ENCODE measurements at places on chromosomes 3 and 15. TPM values are rescaled to one million over a fixed set of nuclear protein-coding genes. Genes with fewer than 3 reads are reported as not detected.

GRCh38 chr15:79608066-79608864 lies 176.1 kb downstream of the MINAR1 start:
- DNase-seq = no peak

DNA sequence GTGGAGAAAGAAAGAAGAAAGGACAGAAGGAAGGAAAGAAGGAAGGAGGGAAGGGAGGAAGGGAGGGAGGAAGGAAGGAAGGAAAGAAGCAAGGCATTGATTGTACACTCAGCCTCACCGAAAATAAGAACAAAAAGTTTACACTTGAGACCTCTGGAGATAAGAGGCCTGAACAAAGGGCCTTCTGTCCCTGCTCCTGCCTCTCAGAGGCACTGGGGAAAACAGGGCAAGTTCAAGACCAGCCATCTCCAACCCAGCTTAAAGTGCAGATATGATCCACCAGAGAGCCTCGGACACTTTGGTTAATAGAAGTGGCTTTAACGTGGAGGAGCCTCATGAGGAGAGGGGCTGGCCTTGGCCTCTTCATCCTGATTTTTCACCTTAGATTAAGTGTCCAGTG lies 582.9 kb upstream of the PPP2R3A start:
- no peak for DNase-seq

DNA sequence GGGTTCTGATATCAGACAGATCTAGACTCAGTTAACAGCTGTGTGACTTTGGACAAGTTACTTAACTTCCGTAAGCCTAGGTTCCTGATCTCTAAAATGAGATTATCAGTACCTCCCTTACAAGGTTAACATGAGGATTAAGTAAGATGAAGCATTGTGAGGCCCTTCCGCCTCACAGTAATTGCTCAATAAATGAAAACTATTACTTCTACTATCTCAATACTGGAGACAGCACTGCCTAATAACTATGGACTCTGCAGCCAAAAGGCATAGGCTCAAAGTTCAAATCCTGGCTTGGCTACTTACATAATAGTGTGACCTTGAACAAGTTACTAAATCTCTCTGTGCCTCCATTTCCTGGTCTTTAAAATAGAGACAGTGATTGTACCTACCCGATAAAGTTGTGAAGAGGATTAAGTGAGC lies 82.0 kb upstream of the ATP11B start:
- DNase-seq = no peak

GRCh38 chr3:50167069-50167840 lies 12.1 kb downstream of the SEMA3F start:
- DNase-seq = no peak

GRCh38 chr3:130948929-130949328 lies 55.0 kb downstream of the ATP2C1 start:
- no peak for DNase-seq

GRCh38 chr15:72117486-72118016 lies 399 bp downstream of the MYO9A start:
- peak; percentile 97 for DNase-seq

- DNase-seq = no peak
Measured at GRCh38 chr3:33940736-33941135, 142.3 kb downstream of the PDCD6IP start.

GRCh38 chr15:85006201-85006600 lies 24.5 kb downstream of the PDE8A start:
- no peak for DNase-seq

GRCh38 chr3:5634411-5634810 lies 446.9 kb downstream of the EDEM1 start:
- no peak for DNase-seq

GRCh38 chr3:140092848-140093536 lies 158.0 kb downstream of the CLSTN2 start:
- peak; percentile 22 for DNase-seq

DNA sequence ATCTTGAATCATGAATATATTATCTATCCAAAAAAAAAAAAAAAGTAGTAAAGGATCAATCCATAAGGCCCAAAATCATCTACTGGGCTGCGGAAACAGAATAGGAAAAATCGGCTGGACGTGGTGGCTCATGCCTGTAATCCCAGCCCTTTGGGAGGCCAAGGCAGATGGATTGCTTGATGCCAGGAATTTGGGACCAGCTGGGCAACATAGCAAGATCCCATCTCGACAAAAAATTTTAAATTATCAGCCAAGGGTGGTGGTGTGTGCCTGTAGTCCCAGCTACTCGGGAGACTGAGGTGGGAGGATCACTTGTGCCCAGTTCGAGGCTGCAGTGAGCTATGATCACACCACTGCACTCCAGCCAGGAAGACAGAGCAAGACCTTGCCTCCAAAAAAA lies 6.1 kb upstream of the DVL3 start:
- DNase-seq = no peak

DNA sequence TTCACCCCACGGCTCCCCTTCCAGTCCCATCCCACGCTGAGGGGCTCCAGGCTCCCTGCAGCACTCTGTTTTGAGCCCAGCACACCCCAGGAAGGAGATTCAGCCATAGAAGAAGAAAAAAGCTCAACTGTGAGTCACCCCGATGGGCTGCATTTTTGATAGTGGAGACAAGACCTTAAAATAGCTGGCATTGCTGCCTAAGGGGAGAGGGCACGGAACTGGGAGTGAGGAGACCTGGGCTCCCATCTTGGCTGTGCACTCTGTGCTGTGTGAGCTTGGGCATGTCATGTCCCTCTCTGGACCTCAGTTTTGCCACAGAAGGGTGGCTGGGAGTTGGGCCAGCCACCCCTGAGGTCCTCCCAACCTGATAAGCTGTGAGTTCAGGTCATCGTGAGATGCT lies 57.2 kb upstream of the SMAD6 start:
- DNase-seq = no peak

DNA sequence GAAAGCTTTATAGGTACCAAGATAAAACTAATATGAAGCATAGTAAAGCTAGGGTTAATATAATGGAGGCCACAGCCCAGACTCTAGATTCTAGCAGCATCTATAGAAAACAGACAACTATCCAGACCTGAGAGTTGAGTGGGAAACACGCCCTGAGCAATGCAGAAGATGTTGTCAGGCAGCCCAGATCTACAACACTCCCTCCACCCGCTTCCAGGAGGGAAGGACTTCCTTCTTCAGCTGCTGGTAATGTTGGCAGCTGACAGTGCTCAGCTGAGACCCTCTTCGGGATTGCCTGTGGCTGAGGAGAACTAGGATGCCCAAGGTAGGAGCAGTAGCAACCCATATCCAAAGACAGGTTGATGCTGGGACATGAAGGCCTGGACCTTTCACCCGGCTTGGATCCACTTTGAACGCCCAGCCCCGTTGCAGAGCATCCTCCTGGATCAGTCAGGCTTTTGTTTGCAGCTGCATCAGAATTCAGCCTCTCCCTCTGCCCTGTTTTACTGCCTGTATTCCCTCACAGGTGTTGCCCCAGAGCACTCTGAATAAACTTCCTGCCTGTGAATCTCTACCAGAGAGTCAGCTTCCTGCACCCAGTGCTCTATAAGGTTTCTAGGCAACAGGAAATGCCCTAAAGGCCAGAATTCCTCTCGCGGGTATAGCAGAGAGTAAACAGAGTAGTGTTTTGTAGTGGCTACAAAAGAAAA lies 174.7 kb upstream of the IL12A start:
- DNase-seq = no peak

DNA sequence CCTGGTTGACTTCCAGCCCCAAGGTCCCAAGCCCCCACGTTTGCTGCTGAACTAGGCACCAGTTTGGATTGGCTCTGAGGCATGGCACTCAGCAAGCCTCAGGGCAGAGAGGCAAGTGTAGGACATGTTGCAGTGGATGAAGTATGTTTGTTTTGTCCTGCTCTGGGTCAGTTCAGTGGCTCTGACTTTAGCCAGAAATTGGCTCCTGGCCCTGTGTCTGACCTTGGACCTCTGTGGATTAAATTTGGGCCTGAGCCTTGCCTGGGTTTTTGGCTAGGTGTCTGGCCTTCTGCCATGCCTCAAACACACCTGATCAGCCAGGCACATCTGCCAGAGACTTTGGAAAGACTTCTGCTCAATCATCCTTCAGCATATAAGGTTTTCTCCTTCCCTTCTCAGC lies 3.6 kb upstream of the MRAS start:
- no peak for DNase-seq

Gene TBC1D5
- total RNA-seq = 61.1 TPM

Gene SACM1L
- 102 TPM for total RNA-seq

Gene RGMA
- 4.8 TPM for total RNA-seq

Gene KNG1
- not detected for total RNA-seq

Gene TMEM207
- total RNA-seq = not detected
